ENCODE measurements at places on chromosomes 16 and 17.

GRCh38 chr17:34318474-34318873, 761 bp upstream of the CCL8 start:
- H3K27ac ChIP-seq: no peak overlapping the region
- H3K27me3 ChIP-seq: peaks cover 15% of the 10 kb centered on the region
- no peak overlapping the region for H3K4me3 ChIP-seq
- H3K36me3 ChIP-seq: no peaks in the 10 kb centered on the region

- peaks cover 27% of the 10 kb centered on the region for H3K4me1 ChIP-seq
- no peaks in the 10 kb centered on the region for H3K36me3 ChIP-seq
- H3K27ac ChIP-seq: no peak overlapping the region
- peaks cover 15% of the 10 kb centered on the region for H3K27me3 ChIP-seq
Measured at GRCh38 chr16:13438064-13438463, 481.9 kb upstream of the ERCC4 start.

DNA sequence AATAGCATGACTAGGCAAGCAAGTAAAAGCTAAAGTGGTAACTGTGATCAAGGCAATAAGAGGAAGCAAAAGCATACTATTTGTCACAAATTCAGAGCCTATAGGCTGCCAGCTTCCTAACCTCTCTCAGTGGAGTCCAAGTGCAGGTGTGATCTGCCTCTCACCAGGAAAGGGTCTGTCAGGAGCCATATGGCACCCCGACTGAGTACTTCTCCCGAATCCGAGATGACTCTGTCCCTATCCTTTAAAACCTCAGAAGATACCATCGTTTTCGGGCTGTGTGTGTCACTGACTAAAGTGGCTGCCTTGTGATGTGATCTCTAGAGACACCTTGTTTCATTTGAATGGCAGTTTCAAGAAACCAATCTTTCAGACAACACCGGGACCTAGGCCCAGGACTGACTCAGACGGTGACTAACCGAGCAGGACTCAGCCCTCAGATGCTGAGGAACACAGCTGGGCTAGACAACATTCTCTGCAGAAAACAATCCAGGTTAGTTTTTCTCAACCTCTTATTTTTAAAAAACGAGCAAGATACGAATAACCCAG, 63.6 kb downstream of the SMG6 start:
- H3K4me1 ChIP-seq: peaks cover 46% of the 10 kb centered on the region
- no peak for DNase-seq
- H3K27ac ChIP-seq: peak overlapping the region; percentile 87
- no peak overlapping the region for H3K4me3 ChIP-seq
- peaks cover 43% of the 10 kb centered on the region for H3K36me3 ChIP-seq

GRCh38 chr17:47811709-47812108, 9.9 kb downstream of the OSBPL7 start:
- no peak overlapping the region for H3K4me3 ChIP-seq
- no peak overlapping the region for H3K27ac ChIP-seq
- peaks cover 6% of the 10 kb centered on the region for H3K4me1 ChIP-seq
- no peak for DNase-seq
- H3K27me3 ChIP-seq: peaks cover 5% of the 10 kb centered on the region

GRCh38 chr16:30641378-30641982, 9.3 kb upstream of the PRR14 start:
- H3K4me3 ChIP-seq: no peak overlapping the region
- no peak overlapping the region for H3K27ac ChIP-seq
- H3K4me1 ChIP-seq: no peaks in the 10 kb centered on the region
- H3K36me3 ChIP-seq: no peaks in the 10 kb centered on the region
- peaks cover 50% of the 10 kb centered on the region for H3K27me3 ChIP-seq
- no peak for DNase-seq

DNA sequence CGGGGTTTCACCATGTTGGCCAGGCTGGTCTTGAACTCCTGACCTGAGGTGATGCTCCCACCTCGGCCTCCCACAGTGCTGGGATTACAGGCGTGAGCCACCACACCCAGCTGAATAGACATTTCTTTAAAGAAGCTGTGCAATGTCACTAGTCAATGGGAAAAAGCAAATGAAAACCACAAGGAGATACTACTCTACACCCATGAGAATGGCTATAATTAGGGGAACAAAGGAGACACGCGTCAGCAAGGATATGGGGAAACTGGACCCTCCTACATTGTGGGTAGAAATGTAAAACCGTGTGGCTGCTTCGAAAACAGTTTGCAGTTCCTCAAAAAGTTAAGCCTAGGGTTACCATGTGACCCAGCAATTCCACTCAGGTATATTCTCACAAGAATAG, 103.4 kb downstream of the VPS53 start:
- no peak overlapping the region for H3K27ac ChIP-seq
- no peak overlapping the region for H3K4me3 ChIP-seq
- no peak for DNase-seq
- peaks cover 24% of the 10 kb centered on the region for H3K4me1 ChIP-seq
- peaks cover 3% of the 10 kb centered on the region for H3K27me3 ChIP-seq

GRCh38 chr16:86133847-86134375, 234.9 kb downstream of the IRF8 start:
- peaks cover 36% of the 10 kb centered on the region for H3K4me1 ChIP-seq
- no peaks in the 10 kb centered on the region for H3K36me3 ChIP-seq
- DNase-seq: no peak
- peaks cover 16% of the 10 kb centered on the region for H3K27me3 ChIP-seq
- no peak overlapping the region for H3K27ac ChIP-seq

DNA sequence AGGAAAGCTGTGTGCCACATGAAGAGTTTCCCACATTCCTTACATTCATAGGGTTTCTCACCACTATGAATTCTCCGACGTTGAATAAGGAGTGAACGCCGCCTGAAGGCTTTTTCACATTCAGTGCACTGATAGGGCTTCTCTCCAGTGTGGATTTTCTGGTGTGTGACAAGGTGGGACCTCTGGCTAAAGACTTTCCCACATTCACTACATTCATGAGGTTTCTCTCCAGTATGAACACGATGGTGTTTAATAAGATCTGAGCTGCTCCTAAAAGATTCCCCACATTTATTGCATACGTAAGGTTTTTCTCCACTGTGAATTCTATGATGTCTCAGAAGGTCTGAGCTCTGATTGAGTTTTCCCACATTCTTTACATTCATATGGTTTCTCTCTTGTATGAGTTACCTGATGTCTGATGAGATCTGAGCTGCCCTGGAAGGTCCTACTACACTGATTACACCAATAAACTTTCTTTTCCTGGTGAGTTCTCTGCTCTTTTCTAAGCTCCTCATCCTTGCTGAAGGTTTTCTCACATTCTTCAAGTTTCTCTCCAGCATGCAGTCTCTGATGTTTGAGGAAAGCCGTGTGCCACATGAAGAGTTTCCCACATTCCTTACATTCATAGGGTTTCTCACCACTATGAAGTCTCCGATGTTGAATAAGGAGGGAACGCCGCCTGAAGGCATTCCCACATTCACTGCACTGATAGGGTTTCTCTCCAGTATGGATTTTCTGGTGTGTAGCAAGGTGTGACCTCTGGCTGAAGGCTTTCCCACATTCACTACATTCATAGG, 10.0 kb downstream of the ZNF594 start:
- DNase-seq: no peak
- peaks cover 100% of the 10 kb centered on the region for H3K36me3 ChIP-seq
- H3K4me3 ChIP-seq: no peak overlapping the region

DNA sequence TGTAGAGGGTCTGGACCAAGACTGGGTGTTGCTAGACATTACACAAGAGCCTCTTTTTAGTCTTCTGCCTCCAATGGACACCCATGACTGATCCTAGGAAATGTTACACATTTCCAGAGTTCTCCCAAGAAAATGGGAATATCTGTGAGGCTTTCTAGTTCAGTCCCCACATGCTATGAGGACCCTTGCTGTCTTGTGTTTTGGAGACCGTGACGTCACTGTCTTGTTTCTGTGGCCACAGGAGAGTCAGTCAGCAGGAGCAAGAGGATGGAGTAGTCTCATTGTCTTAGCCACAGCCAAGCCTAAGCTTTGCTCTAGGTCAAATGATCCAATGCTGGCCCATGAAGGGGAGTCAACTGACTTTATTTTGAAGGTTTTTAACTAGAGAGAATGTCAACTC, 820.1 kb upstream of the RBFOX1 start:
- no peaks in the 10 kb centered on the region for H3K4me1 ChIP-seq
- peaks cover 10% of the 10 kb centered on the region for H3K27me3 ChIP-seq
- no peaks in the 10 kb centered on the region for H3K36me3 ChIP-seq
- H3K27ac ChIP-seq: no peak overlapping the region

- no peak overlapping the region for H3K4me3 ChIP-seq
- no peak for DNase-seq
- no peak overlapping the region for H3K27ac ChIP-seq
- peaks cover 15% of the 10 kb centered on the region for H3K27me3 ChIP-seq
- H3K36me3 ChIP-seq: no peaks in the 10 kb centered on the region
Measured at GRCh38 chr16:84957192-84957591, 54.1 kb downstream of the ZDHHC7 start.

- no peak overlapping the region for H3K4me3 ChIP-seq
- DNase-seq: no peak
- no peak overlapping the region for H3K27ac ChIP-seq
- peaks cover 11% of the 10 kb centered on the region for H3K27me3 ChIP-seq
Measured at GRCh38 chr16:80056324-80056723, 455.8 kb upstream of the MAF start.

GRCh38 chr16:89439659-89440058, 50.7 kb downstream of the ANKRD11 start:
- H3K27ac ChIP-seq: peak overlapping the region; percentile 2
- no peak for DNase-seq
- no peak overlapping the region for H3K4me3 ChIP-seq
- H3K27me3 ChIP-seq: no peaks in the 10 kb centered on the region
- H3K36me3 ChIP-seq: peaks cover 59% of the 10 kb centered on the region

DNA sequence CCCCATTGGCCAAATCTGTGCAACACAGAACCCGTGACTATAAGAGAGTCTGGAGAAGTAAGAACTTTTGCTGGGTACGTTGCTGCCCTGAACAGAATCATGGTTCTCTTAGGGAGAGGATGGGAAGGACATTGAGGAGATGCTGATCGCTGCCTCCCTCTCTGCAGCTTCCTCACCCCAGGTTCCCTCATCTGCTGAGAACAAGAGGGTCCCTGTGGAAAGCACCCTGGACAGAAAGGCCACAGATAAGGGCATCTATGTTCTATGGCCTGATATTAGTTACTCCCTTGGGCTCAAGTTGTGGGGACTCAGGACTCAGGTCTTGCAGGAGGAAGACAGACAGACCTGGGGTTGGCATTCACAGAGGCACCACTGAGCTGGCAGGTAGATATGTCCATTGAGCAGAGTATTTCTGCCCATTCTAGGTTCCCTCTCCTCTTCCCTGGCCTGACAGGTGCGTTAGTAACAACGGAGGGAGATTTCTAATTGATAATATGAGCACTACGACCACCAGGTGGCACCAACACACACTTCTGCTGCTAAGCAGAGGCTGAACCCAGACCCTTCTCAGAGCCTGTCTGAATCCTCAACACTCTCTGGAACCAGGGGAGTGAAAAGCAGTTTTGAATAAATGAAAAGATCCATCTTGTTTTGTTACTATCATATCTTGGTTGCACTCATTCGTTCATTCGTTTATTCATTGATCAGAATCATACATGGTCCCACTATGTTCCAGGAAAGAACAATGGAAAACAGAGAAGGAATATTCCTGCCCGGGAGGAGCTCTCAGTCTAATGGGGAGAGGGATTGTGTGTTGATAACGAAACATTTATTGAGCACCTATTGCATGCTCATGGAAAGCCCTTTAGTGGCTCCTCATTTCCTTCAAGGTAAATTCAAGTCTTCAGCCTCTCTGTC, 56.4 kb downstream of the SLC6A2 start:
- peaks cover 18% of the 10 kb centered on the region for H3K27me3 ChIP-seq
- H3K4me1 ChIP-seq: no peaks in the 10 kb centered on the region
- H3K27ac ChIP-seq: no peak overlapping the region
- H3K4me3 ChIP-seq: no peak overlapping the region
- H3K36me3 ChIP-seq: no peaks in the 10 kb centered on the region

GRCh38 chr16:2238838-2239675, 2.8 kb downstream of the DNASE1L2 start:
- no peak overlapping the region for H3K27ac ChIP-seq
- H3K4me1 ChIP-seq: no peaks in the 10 kb centered on the region
- H3K27me3 ChIP-seq: peaks cover 33% of the 10 kb centered on the region
- H3K4me3 ChIP-seq: no peak overlapping the region

DNA sequence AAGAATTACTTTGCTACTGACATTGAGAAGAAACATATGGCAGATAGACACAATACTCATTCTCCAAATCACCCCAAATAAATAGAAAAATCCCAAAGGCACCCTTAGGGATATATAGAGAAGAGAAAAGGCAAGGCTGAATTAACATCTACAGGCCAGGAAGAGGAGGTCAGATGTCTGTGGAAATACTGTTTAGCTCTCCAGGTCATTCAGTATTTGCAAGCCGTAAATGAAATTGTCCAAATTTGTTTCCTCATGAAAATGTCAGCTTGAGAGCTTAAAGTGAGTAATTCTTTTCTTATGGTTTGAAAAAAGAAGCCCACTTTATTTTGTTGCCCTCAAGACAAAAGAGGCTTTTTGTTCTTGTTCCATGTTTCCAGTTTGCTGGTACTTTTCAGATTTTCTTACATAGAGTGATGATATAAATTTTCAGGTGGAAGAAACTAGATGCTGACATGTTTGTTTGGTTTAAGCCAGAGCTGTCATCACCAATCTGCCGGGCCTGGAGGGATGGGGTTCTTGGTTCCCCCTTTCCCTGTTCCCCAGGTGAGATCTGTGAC, 189.0 kb downstream of the MAP2K4 start:
- no peak overlapping the region for H3K4me3 ChIP-seq
- H3K27ac ChIP-seq: no peak overlapping the region
- no peaks in the 10 kb centered on the region for H3K36me3 ChIP-seq
- no peak for DNase-seq
- no peaks in the 10 kb centered on the region for H3K4me1 ChIP-seq

GRCh38 chr17:9948928-9949327, 43.9 kb upstream of the RCVRN start:
- no peak overlapping the region for H3K4me3 ChIP-seq
- H3K36me3 ChIP-seq: no peaks in the 10 kb centered on the region
- peaks cover 19% of the 10 kb centered on the region for H3K4me1 ChIP-seq
- H3K27ac ChIP-seq: no peak overlapping the region
- DNase-seq: no peak
- H3K27me3 ChIP-seq: peaks cover 26% of the 10 kb centered on the region

DNA sequence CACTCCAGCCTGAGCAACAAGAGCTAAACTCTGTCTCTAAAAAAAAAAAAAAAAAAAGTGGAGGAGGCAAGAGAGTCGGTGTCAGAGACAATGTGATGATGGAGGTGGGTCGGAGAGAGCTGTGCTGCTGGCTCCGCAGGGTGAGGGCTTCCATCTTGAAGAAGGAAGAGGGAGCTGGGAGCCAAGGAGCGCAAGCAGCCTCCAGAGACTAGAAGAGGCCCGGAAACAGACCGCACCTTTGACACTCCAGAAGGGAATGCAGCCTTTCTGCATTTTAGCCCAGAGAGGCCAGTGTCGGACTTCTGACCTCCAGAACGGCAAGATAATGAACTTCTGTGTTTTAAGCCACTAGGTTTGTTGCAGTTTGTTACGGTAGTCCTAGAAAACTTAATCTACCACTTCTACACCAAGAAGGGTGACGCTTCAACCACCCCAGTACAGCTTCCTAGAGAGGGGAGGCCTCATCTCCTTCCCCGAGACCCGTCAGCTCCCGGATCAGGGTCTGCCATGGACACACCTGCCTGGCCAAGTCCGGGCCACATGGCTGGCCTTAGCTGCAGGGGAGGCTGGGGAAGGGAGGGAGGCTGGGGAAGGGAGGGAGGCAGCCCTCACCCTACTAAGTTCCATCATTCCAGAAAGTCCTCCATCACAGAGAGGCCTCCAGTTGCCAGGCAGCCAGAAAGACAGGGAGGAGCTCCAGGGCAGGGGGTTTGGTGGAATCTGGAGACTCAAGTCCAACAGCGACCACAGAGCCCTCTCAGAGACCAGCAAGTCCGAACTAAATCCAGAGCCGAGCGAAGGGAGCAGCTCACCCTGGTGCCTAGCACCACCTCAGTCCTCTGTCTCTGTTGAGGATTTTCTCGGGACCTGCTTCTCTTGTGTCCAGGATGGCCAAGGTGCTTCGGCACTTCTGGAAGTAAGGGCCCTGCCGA, 13.2 kb upstream of the RBFOX3 start:
- H3K27ac ChIP-seq: no peak overlapping the region
- no peak overlapping the region for H3K4me3 ChIP-seq
- no peaks in the 10 kb centered on the region for H3K36me3 ChIP-seq
- H3K4me1 ChIP-seq: peaks cover 5% of the 10 kb centered on the region
- H3K27me3 ChIP-seq: peaks cover 55% of the 10 kb centered on the region

Data from nephron progenitor cell (in vitro differentiated cells).